ENCODE measurements at places on chromosomes 7 and 10. TPM values are rescaled to one million over a fixed set of nuclear protein-coding genes. Genes with fewer than 3 reads are reported as not detected.
A peak's percentile ranks its signal among the peaks of the same experiment; 100 is the strongest.

- no peak for DNase-seq
These were observed 196.8 kb upstream of the PDE1C start for GRCh38 chr7:32266932-32267475.

DNA sequence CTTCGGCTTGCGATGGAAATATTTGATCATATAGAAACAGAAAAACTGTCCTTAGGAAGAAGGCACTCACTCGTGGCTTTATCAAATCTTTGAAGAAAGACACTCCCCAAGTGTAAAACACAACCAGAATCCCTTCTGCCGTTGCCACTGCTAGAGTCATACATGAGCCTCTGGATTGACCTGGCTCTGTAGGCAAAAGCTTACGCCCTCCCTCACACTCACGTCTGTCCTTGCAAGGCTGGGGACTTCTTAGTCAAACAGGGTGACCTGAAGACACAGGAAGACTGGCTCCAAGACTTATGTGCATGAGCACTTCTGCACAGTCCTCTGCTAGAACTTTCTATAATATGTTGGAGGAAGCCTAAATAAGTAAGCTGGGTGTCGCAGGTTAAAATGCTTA is 135.4 kb upstream of the MDFIC start:
- no peak for DNase-seq

DNA sequence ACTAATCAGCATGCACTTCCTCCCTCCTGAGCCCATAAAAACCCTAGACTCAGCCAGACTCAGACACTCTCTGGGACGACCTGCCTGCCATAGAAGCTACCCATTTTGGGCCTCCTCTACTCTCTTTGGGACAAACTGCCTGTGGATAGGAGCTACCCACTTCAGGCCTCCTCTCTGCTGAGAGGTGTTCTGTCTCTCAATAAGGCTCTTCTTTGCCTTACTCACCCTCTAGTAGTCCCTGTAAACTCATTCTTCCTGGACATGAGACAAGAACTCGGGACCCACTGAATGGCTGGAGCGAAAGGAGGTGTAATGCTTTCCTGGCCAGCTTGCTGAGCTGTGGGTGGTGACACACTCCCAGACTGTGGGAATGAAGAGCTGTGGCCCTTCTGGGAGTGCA is 424.8 kb upstream of the FZD8 start:
- DNase-seq = no peak

- no peak for DNase-seq
These were observed 212.5 kb downstream of the SEC23IP start for GRCh38 chr10:120105001-120105400.

- DNase-seq = no peak
These were observed 254.6 kb downstream of the PTEN start for GRCh38 chr10:88117869-88118632.

DNA sequence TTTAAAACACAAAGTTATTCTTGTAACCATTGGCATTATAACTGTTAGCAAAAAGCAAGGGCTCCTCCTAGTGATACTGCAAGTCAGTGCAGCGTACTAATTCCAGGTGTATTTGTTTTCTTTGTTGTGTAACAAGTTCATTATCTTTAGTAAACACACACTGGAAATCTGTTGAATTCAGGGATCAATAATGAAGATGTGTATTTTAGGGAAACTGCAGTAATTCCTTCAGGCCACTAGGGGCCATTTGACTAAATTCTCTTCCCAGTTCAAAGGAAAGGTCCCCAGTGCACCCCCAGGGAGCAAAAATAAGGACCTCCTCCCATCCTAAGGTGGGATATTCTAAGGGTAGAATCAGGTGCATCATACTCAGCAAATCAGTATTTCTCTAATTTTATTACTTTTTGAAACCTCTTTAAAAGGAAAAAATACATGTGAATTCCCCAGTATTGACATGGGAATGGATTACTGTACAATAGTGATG is 158.6 kb upstream of the LYZL1 start:
- DNase-seq = no peak

DNA sequence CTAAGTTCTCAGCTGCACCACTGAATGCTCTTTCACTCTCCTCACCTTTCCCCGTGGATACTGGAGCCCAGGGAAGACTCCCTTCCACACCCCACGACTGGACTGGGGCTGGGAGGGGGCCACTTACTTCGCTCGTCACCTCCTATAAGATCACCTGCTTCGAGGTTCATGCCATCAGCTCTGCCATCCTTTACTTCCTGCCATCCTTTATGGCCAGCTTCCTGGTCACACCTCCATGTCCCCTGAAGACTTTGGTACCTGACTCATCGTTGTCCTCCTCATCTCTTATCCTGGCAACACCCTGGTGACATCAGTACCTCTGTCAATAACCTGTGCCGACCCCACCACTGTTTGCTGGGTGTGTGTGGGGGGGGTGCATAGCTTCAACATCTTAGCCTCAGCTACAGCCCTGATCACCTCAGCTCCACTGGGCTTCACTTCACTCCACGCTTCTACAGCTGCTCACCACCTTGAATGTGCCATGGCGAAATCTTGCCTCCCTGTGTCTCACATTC is 8.7 kb upstream of the VDAC2 start:
- DNase-seq = peak; percentile 44

DNA sequence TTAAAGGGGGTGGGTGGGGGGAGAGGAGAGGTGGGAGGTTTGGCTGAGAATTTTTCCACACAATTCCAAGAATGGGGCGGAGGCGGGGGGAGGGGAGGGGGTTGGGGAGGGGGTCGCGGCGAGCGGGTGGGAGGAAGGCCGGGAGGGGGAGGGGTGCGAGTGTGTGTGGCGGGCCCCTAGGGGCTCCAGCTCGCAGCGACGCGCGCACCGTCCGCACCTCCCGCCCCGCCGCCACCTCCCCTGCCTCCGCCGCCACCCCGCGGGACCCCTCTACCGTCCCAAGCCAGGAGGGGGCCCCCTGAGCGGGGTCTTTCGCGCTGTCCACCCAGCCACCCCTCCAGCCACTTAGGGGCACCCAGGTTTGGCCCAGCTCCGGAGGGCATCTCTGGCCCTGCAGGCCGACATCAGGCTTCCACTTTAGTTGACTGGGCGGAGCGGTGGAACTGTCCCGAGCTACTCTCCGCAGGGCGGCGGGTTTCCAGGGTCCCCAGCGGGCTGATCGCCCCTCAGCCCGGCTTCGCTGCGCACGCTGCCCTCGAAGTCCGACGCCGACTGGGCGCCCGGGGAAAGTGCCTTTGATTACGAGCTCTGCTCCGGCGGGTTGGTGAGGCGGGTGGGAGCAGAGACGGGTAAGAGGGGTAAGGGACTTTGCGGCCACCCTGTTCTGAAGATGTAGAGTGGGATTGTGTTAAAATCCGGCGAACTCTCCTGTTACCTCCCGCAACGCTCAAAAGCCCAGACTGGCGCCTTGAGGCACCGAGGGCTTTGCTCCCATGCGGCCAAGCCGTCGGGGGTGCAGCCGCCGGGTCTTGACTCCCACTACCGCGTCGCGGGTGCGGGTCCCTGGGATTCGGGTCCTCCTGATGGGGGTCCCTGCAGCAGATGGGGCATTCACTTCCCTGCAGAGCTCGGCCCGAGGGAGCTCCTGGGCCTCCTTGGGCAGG is 1.8 kb upstream of the VAX1 start:
- DNase-seq = no peak

- no peak for DNase-seq
These were observed 13.1 kb upstream of the SAMD9L start for GRCh38 chr7:93161181-93161762.

DNA sequence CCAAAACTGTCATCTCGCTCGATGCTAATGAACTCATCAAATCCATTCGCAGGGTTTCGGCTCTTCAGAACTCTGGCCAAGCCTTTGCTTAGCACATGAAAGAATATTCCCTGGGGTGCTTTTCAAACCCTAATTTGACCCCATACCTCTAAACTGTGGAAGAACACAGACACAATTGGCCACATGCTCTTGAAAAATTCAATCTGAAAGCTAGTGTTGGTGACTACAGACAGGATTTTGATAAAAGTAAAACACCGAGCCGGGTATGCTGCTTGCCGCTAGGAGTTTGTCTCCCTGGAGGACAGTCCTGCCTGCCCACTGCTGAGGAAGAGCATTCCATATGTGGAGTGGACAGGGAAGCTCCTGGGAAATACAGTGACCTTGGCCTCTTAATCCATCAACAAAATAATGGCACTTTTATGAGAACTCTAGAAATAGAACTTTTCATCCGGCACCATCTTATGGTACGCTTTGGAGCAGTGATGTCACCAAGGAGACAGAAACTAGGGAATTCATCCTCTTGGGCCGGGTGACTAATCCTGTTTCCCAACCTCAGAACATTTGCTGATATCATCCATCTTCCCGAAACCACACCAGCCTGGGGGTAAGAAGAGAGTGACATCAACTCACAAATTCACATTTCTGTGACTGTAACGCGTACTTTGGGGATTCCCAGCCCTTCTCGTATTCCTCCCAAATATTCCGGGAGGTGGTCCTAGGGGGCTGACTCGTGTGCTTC is 34.2 kb downstream of the MTURN start:
- DNase-seq = no peak

DNA sequence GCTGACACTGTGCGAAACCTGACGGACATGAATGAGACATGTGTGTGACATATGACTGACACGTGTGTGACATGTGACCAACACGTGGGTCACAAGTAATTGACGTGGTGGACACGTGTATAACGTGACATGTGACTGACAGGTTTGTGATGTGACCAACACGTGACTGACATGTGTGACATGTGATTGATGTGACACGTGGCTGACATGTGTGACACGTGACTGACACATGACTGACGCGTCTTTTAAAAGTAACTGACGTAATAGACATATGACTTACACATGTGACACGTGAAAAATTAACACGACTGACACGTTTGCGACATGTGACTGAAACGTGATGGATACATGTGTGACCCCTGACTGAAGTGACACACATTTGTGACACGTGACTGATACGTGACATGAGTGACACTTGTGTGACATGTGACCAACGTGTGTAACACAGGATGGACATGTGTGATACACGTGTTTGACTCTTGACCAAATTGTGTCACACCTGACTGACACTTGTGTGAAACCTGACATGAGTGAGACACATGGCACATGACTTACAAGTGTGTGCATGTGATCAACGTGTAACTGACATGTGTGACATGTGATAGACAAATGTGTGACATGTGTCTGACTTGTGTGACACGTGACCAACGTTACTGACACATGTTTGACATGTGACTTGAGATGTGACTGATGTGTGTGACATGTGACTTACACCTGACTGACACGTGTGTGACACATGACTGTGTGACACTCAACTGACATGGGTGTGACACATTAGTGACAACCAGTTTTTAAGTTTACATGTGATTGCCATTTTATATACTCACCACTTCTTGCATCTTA is 56.9 kb downstream of the ZNF92 start:
- no peak for DNase-seq

GRCh38 chr10:132110111-132110521 is 44.4 kb downstream of the JAKMIP3 start:
- DNase-seq = no peak

Gene SFTPD
- not detected for total RNA-seq

Gene TAS2R3
- total RNA-seq = 6.6 TPM

Gene WIPF3
- 4.6 TPM for total RNA-seq

Gene PGAM2
- not detected for total RNA-seq
